ENCODE measurements at places on chromosomes 6 and 20.

- DNase-seq = no peak
These were observed 95.1 kb upstream of the IYD start for GRCh38 chr6:150273457-150274309.

DNA sequence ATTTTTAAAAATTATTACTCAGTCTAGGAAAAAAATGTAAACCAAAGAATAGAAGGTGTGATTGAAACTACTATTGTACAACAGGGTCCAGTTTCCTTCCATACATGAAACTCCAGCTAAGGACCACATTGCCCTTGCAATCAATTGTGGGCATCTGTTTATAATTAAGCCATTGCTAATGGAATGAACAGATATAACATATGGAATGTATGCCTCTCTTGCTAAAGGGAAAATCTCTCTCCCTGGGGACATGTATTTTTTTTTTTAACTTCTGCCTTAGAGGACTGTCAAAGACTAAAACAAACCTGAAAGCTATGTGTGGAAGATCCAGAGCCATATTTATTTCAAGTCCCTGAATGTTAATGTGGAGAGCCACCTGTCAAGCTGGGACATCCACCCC lies 336.8 kb upstream of the MANEA start:
- DNase-seq = no peak

GRCh38 chr20:48800177-48800576 lies 27.6 kb downstream of the PREX1 start:
- DNase-seq = no peak

DNA sequence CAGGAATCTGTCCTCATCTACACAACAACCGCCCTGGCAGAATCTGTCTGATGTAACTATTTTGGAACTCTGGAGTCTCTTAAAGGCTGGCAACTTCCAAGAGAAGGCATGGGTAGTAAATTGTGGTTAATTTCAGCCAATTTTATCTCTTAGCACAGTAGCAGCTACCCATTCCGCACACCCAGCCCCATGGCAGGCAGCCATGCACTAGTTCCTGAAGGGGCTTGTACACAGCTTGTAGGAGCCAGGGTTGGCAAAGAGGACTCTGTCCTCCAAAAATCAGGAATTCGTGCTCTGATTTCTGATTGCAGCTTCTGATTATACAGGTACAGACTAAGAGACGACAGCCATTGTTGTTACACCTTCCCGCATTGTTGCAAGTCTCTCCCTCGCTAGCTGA lies 155.9 kb downstream of the RNF144B start:
- no peak for DNase-seq

GRCh38 chr6:54802775-54803634 lies 43.6 kb upstream of the FAM83B start:
- DNase-seq = peak; percentile 48

GRCh38 chr6:129500958-129501739 lies 208.8 kb downstream of the ARHGAP18 start:
- peak; percentile 87 for DNase-seq

DNA sequence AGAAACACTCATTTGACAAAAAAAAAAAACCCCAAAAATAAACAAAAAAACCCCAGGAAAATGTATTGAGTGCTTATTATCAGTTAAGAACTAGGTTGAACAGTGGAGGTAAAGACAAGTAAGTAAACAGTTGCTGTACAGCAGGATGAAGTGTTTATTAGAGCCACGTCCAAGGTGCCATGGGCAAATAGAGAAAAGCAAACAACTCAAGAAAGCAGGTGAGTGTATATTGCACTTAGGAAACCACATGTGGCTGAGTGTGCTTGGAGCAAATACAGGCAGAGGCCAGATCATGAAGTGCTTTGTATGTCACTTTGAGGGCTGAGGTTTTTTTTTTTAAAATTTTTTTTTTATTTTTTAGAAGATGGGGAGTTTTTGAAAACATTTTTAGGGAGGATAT lies 98.3 kb downstream of the MACROD2 start:
- DNase-seq = no peak

- no peak for DNase-seq
These were observed 18.8 kb downstream of the AK9 start for GRCh38 chr6:109672175-109672574.

GRCh38 chr20:35820715-35821114 lies 48.9 kb downstream of the PHF20 start:
- peak; percentile 53 for DNase-seq

- no peak for DNase-seq
These were observed 174.8 kb downstream of the IBTK start for GRCh38 chr6:82072751-82073150.

GRCh38 chr6:163841733-163842132 lies 427.2 kb downstream of the QKI start:
- no peak for DNase-seq

DNA sequence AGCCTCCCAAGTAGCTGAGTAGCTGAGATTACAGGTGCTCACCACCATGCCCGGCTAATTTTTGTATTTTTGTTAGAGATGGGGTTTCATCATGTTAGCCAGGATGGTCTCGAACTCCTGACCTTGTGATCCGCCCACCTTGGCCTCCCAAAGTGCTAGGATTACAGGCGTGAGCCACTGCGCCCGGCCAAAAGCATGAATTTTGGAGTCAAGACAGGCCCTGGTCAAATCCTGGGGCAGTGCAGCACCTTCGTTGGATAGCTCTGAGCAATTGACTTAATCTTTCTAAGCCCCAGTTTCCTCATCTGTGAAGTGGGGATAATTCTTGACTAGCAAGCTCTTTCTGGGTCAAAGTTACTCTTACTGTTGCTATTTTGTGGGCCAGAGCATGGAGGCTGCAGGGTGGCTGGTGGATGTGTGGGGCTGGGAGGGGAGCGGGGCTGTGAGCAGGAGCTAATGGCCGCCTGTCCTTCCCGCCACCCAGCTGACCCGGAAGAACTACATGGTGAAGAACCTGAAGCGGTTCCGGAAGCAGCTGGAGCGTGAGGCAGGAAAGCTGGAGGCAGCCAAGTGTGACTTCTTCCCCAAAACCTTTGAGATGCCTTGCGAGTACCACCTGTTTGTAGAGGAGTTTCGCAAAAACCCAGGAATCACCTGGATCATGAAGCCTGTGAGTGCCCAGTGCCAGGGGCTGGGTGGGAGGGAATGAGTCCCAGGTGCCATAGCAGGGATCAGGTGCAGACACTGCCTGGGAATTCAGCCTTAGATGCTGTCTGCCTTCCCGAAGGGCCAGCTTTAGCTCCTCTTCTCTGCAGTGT lies 39.0 kb downstream of the TTLL9 start:
- no peak for DNase-seq

DNA sequence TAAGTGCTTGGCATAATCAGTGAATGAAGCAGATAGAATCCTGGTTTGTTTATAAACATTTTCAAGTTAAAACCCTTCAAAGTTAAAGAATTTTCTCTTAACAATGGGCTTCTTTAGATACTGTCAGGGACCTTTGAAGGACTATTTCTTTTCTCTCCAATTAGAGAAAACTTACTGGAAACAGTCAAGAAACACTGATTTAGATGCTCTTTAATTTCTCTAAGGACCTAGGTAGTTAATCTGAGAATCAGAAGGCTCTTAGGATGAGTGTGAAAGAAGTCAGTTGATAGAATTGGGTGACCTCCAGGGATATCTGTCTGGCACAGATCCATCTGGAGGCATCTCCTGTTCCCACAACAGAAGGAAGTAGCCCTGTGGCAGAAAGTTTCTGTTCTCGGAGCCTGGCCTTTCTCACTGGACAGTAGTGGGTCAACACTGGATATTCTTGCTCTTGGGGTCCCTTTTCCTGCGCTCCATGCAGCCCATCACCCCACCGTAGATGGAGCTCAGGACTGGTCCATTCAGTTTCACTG lies 22.5 kb downstream of the KIAA0408 start:
- DNase-seq = peak; percentile 5

DNA sequence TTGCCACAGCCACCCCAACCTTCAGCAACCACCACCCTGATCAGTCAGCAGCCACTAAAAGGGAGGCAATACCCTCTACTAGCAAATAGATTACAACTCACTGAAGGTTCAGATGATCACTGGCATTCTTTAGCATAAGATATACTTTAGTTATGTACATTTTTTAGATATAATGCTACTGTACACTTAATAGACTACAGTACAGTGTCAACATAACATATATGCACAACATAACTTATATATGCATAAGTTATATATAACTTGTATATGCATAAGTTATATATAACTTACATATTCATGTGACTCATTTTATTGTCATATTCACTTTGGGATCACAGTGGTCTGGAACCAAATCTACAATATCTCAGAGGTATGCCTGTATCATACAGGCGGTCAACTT lies 61.7 kb downstream of the GMDS start:
- DNase-seq = no peak

GRCh38 chr20:17967521-17968365 lies 851 bp downstream of the SNX5 start:
- DNase-seq = no peak

DNA sequence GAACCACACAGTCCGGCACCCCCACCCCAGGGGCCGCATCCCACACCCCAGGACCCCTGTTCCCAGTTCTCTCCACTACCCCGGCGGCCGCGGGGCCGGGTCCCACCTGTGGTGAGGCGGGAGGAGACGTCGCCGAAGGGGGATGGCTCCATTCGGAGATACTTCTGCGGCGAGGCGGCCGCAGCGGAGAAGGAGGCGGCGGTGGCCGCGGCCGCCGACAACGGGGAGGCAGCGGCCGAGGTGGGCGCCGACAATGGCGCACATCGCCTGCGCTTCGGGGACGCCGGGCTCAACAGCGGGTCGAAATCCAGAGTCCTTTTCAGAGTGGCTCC lies 723 bp downstream of the AKIRIN2 start:
- DNase-seq = peak; percentile 9

DNA sequence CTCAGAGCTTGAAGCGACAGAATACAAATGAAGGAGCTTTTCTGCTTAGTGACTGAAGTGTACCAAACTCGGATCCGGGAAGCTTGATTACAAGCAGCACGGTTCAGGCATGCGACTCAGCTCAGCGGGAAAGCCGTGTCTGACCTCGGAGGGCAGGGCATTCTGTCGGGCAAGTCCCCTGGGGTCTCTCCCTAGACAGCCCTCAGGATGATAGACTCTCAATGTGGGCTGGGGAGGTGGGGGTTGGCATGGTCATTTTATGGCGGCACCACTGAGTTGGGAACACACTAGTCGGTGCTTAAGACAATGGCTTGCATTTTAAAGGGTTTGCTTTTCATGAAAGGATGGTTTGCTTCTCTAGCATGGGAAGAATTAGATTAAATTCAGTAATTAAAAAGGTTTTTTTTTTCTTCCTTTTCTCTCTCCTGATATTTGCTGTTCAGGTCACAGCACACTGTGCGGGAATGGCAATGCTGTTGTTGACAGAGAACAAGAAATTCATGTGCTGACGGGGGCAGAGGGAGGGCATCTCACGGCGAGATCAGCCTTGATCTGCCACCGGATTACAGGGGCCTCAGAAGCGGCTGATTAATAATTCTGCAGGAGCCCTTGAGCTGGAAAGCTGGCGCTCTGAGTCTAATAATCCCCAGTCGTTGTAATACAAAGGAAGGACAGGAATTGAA lies 80.7 kb upstream of the TRAF3IP2 start:
- no peak for DNase-seq

DNA sequence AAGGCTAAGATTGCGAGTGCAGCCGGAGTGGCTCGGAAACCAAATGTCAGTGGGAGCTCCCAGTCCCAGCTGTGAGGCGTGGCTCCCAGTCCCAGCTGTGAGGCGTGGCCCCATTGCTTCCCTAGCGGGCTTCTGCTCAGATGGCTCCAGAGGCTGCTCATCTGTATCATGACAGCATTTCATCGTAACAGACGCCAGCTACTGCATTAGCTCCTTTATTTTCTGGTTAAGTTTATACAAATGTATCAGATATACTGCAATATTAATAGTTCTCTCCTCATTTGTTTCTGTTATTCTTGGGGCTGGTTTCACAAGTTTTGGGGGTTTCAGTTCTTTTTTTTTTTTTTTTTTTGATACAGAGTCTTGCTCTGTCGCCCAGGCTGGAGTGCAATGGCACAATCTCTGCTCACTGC lies 34.7 kb upstream of the TBXT start:
- DNase-seq = no peak

- no peak for DNase-seq
These were observed 185.3 kb downstream of the BACH2 start for GRCh38 chr6:90111387-90111786.

Data from urothelium cell line (cell line).